Tibial nerve (tissue), 4 donors: ENCODE measurements at places on chromosomes 11 and 22. TPM values are rescaled to one million over a fixed set of nuclear protein-coding genes. Genes with fewer than 3 reads are reported as not detected.

SLC22A6 gene
- not detected for total RNA-seq

HBD gene
- total RNA-seq = 5.4 TPM

OR51B2 gene
- not detected for total RNA-seq

OVOL1 gene
- total RNA-seq = not detected

GSTT4 gene
- not detected for total RNA-seq

CEND1 gene
- not detected for total RNA-seq

CNGA4 gene
- not detected for total RNA-seq

LUZP2 gene
- total RNA-seq = not detected

SLC17A6 gene
- total RNA-seq = not detected
